Stimulated activated CD8-positive, alpha-beta memory T cell treated with anti-CD3 and anti-CD28 coated beads, Interleukin-2, amount 100 ng/mL, for 48 hours (primary cell): ENCODE measurements at places on chromosomes 2 and 18.

DNA sequence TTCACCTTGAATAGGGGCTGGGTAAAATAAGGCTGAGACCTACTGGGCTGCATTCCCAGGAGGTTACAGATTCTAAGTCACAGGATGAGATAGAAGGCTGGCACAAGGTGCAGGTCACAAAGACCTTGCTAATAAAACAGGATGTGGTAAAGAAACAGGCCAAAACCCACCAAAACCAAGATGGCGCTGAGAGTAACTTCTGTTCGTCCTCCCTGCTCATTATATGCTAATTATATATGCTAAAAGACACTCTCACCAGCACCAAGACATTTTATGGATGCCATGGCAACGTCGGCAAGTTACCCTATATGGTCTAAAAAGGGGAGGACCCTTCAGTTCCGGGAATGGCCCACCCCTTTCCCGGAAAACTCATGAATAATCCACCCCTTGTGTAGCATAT is 711.5 kb upstream of the KLHL29 start:
- no peak for DNase-seq

GRCh38 chr2:58035352-58035751 is 11.3 kb upstream of the VRK2 start:
- no peak for DNase-seq

DNA sequence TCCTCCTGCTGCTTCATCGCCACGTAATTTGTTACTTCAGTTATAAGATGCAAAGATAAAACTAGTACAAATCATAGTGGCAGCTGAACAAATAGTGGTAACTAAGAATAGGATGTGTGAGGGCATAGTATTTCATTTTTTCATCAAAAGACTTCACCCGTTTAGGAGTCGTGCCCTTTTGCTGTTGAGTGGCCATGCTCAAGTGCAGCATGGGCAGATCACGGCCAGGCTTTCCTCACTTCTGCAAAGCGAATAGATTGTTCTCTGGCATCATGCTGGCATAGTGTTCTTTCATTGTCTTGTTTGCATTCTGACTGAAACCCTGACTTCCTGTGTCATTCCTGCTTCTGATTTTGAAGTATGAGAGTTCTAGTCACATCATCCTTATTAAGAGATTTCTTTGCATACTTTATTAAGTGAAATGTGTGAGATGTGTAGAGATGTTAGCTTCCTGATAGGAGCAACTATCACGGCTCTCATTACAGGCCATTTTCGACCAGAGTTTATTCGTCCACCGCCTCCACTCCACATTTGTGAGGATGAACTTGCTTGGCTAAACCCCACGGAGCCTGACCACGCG is 11.8 kb downstream of the CNOT11 start:
- DNase-seq = no peak

GRCh38 chr18:22604986-22605421 is 187.3 kb upstream of the CTAGE1 start:
- DNase-seq = no peak

DNA sequence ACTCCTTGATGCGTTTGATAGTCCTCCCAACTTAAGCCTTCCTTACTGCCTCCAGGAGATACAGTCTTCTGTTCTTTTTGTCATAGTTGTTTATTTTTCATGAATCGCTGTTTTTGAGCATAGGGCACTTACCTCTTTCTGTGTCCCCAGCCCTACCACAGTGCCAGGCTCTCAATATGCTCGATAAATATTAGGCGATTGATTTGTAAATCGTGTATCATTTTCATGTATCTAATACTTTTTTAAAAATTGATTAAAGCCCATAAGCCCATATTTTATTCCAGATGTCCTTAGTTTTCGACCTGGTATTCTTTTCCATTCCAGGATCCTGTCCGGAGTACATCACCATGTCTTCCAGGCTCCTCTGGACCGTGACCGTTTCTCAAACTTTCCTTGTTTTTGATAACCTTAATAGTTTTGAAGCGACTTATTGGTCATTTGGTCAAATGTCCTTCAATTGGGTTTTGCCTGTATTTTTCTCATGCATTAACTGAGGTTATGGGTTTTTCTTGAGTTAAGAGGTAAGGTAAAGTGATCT is 444 bp upstream of the MMADHC start:
- DNase-seq = no peak

GRCh38 chr2:98172951-98173350 is 86.0 kb downstream of the VWA3B start:
- DNase-seq = no peak

DNA sequence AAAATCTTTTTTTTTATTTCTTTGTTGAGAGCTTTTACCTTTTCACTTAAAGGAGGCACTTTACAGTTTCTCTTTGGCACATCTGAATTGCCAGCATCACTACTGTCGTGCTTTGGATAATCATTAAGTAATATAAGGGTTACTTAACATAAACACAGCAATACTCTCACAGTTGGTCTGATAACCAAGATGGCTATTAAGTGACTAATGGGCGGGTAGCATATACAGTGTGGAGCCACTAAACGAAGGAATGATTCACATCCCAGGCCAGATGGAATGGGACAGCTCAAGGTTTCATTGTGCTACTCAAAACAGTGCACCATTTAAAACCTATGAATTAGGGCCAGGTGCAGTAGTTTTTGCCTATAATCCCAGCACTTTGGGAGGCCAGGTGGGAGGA is 28.1 kb downstream of the USP37 start:
- no peak for DNase-seq

- no peak for DNase-seq
Measured at GRCh38 chr2:219388907-219389156, 1.1 kb upstream of the DNPEP start.

- DNase-seq = no peak
Measured at GRCh38 chr2:57465967-57466366, 580.6 kb upstream of the VRK2 start.

- no peak for DNase-seq
Measured at GRCh38 chr2:34979148-34979547, 1376.4 kb upstream of the CRIM1 start.

- DNase-seq = no peak
Measured at GRCh38 chr18:35588995-35589394, 7.5 kb downstream of the GALNT1 start.

GRCh38 chr18:2104620-2105462 is 466.5 kb downstream of the METTL4 start:
- peak; percentile 27 for DNase-seq

DNA sequence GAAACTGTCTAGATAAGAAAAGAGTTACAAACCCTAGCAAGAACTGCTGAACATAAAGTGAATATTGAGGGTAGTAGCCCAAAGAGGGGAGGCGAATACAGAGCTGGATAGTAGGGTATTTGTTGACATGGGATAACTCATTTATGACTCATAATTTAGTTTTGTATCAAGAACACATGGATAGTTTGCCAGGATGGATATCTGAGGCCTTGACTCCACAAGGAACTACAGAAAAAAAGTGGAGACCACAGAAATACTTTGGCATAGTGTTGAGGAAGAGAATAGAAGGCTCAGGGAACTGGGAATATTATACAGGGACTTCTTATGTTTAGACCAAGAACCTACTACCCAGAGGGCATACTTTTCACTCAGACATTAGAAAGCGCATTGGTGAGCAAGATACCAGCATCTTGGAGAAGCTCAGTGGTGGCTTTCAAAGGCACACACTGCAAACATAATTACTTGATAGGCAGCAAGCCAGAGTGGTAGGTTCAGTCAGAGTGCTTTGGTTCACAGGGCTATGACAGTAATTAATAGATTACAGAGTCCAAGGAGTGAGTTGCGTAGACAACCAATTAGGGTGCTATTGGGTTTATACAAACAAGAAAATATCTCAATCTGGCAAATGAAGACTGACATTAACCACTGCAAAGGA is 51.9 kb upstream of the ZBTB7C start:
- no peak for DNase-seq

DNA sequence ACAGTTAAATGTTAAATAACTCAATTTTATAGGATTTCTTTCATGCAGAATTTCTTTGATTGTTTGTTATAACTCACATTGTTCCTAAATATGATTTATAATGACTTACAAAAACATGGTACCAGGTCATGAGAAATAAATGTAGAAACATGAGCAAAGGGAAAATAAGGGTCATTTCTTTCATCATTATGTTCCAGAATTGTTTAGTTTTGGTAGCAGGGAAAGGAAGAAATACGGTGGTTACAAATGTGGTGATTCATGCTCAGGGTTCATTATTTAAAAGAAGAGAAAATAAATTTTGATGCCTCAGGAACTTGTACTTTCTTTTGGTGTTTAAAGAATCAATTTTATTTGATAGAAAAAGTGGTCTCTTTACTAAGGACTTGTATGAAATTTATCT is 4.4 kb downstream of the LYPD6B start:
- no peak for DNase-seq

DNA sequence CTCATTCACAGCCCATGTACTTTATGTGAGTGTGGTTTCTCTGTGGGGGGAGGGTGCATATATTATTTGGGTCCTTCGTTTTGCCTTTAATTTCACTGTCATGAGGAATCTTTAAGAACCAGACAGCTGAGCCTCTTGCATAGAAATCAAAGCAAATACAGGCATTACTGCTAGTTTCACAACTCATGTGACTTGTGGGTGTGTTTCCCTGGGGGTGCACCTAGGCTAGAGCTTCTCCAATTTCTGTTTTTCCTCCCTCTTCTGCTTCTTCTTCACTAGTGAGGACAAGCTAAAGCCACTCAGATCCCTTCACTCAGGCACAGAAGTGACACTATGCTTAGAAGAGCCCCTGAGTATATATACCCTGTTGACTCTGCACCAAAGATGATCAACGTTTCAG is 131.4 kb downstream of the ACOXL start:
- DNase-seq = no peak

GRCh38 chr2:8149985-8150539 is 531.8 kb upstream of the ID2 start:
- no peak for DNase-seq

- no peak for DNase-seq
Measured at GRCh38 chr2:101048756-101049155, 46.7 kb downstream of the RPL31 start.

GRCh38 chr2:232871418-232871834 is 1.4 kb downstream of the SNORC start:
- DNase-seq = no peak

- no peak for DNase-seq
Measured at GRCh38 chr2:43438858-43439655, 156.8 kb downstream of the THADA start.

GRCh38 chr2:127528487-127528886 is 2.2 kb upstream of the IWS1 start:
- no peak for DNase-seq

- no peak for DNase-seq
Measured at GRCh38 chr18:857986-858385, 45.9 kb upstream of the YES1 start.

- no peak for DNase-seq
Measured at GRCh38 chr2:129765678-129766351, 213.7 kb upstream of the RAB6C start.

DNA sequence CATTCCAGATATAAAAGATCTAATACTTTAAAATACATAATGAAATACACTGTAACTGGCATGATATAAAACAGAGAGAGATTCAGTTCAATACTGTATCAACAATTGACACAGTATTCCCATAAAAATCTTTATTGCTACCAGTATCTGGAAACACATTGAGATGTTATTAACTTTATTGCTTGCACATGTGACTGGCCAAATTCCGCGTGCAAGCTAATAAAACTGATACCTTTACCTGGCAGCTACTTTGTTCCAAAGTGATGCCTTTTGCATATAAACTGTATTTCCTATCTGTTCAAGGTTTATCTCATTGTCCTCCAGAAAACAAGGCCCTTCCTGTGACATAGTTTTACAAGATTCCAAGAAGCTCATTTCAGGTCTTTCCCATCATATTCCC is 15.4 kb upstream of the REG1B start:
- DNase-seq = no peak

DNA sequence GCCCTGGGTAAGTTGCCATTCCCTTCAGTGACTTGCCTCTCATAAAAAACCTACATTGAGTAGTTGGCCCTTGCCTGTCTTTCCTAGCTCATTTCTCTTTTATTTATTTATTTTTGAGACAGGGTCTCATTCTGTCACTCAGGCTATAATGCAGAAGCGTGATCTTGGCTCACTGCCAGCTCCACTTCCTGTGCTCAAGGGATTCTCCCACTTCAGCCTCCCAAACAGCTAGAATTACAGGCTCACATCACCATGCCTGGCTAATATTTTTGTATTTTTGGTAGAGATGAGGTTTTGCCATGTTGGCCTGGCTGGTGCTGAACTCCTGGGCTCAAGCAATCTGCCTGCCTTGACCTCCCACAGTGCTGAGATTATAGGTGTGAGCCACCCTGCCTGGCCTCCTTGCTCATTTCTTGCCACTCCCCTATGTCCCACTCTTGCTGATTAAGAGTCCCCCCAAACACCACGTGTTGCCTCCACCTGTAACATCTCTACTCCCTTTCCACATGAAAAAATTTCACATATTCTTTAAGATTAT is 12.6 kb downstream of the EVA1A start:
- no peak for DNase-seq

- no peak for DNase-seq
Measured at GRCh38 chr2:215431290-215431689, 4.6 kb downstream of the FN1 start.

- DNase-seq = no peak
Measured at GRCh38 chr2:150341982-150342680, 145.3 kb downstream of the RND3 start.

DNA sequence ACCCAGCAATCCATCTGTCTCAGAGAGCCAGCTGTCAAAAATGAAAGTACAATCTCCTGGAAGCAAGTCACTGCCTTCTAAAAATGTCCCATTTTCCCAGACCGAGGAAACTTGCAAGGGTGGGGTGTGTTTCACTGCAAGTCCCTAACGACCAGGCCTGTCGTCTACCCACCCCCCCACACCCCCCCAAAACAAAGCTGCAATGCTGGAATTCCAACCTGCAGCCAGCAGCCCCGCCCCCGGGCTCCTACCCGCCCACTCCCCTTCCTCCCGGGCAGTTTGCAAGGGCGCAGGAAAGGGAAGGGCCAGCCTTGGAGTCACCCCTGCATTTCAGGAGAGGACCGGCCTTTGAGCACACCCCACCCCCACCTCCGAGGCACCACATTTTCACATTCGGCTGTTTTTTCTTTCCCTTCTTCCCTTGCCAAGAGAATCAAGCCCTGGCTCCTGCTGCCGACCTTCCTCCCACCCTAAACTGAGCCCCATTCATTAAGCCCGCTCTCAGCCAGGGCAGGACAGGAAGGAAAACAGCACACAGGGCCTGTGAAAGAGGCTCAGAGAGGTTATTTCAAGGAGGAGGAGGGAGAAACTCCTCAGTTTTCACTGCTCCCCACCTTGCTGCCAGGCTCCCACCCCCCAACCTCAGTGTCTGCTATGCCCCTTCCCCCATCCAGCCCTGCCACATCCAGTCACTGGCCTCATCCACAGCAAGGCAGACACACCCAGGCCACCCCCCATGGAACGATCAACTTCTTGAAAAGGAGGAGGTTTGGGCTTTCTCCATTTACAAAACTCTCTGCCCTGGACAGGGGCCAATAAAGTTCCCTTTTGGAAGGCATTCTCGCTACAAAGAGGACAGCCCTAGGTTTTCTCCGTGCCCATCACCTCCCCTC is 11.3 kb downstream of the SMAD7 start:
- DNase-seq = no peak

GRCh38 chr18:24326211-24326610 is 71.4 kb downstream of the OSBPL1A start:
- no peak for DNase-seq
